Muscle of back (tissue), 13 donors: ENCODE measurements at places on chromosomes 2 and 18.

GRCh38 chr2:102256276-102256675 is 55.1 kb upstream of the IL1RL1 start:
- DNase-seq, result no peak

DNA sequence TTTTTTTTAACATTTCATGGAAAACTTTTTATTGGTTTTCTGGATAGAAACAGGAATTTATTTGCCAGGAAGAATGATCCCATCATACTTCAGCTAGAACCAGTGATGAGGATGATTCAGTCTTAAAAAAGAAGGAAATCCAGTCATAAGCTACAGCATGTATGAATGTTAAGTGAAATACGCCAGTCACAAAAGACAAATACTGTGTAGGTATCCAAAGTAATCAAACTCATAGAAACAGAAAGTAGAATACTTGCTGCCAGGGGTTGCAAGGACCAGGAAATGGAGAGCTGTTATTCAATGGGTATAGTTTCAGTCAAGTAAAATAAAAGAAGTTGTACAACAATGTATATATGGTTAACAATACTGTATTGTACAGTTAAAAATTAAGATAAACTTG is 21.3 kb downstream of the PSME4 start:
- no peak for DNase-seq

GRCh38 chr18:49922228-49922627 is 108.9 kb upstream of the ACAA2 start:
- DNase-seq, result no peak

GRCh38 chr2:54411801-54412354 is 44.2 kb upstream of the SPTBN1 start:
- no peak for DNase-seq

- DNase-seq, result no peak
Measured at GRCh38 chr2:52970642-52971041, 797.0 kb upstream of the CHAC2 start.

GRCh38 chr2:231722721-231723307 is 14.5 kb downstream of the PTMA start:
- DNase-seq, result no peak

DNA sequence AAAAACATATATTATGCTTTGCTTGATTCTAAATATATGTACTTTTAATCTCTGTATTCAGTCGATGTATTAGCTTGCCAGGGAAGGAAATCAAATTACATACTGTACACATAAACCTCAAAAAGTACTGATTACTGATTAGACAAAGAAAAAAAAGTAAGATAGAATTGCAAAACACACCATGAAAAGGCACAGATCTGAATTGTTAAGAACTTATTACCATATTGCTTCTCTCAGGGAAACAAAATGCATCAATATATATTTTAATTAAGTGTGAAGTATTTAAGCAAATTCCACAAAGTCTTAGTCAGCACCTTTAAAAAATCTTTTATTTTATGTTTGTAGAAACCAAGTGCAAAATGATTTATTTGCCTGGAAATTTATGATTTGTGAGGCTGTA is 309.3 kb downstream of the RNF144A start:
- DNase-seq, result no peak
